IPS-NIHi11 (cell line): ENCODE measurements at places on chromosomes 7 and 10.

DNA sequence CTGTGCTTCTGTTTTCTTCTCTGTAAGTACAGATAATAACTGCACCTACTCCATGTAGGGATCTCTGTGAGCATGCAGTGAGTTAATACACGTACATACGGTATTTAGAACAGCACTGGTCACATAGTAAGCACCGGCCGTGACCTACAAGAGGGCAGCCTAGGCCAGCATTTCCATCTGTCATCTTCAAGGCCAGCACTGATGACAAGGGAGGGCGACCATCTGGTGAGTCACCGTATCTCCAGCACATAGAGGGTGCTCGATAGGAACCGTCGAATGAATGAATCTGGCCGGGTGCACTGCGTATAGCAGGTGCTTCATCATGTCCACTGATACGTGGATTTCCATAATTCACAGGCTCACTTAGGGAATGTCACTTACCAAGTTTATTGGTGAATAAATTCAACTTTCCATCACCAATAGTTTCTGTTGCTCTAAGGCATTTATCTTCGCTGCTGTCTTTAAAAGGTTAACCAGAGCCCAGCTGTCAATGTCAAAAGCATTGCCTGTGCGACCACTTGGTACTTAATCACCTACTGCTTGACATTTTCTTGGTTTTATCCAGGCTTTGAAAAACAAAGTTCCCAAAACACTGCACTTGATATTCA, 8.3 kb downstream of the NOD1 start:
- no peak for DNase-seq

DNA sequence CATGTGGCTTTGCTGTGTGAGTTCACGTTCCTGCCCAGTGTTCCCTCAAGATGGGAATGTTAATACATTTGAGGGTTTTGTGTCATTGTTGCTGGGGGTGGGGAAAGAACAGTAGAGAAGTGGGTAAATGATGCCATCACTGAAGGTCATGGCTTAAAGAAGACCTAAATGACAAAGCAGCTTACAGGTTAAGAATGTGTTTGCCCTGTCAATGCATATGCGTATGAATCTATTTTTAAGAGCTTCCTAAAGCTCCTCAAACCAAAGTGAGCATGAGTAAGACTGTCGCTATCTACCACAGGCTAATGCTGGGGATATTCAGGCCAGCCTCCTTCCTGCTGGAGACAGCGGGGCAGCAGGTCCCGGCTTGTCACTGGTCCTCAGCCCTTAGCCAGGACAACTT, 162.9 kb downstream of the CREB5 start:
- no peak for DNase-seq

- no peak for DNase-seq
These were observed 445 bp downstream of the PPA1 start for GRCh38 chr10:70232859-70233108.

GRCh38 chr10:17001297-17001744, 128.3 kb downstream of the CUBN start:
- DNase-seq = no peak

DNA sequence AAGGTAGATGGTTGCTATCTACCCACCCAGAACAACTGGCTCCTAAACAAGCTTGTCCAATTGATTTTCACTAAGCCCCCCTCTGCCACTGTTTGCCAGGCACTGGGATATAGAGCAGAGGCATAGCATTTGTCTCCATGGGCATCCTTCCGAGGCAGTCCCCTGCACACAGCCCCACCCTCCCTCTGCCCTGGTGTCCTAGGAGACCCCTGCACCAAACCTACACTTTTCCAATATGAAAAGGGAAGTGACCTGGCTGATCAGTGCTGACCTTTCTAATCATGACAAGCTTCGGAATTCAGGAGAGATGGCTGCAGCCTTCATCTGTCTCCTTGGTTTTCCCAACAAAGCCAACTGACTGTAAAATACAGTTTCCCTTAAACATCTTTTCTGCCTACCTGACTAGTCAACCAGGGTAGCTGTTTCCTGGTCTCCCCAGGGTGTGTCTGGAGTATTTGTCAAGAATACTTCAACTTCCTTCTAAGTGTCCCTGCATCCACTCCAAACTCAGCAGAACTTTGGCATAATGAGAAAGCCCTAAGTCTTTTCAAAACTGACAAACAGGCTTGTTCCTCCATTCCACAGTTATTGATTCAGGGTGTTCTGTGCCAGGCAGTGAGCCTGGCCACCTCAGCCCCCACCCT, 7.6 kb upstream of the SLC18A3 start:
- no peak for DNase-seq

DNA sequence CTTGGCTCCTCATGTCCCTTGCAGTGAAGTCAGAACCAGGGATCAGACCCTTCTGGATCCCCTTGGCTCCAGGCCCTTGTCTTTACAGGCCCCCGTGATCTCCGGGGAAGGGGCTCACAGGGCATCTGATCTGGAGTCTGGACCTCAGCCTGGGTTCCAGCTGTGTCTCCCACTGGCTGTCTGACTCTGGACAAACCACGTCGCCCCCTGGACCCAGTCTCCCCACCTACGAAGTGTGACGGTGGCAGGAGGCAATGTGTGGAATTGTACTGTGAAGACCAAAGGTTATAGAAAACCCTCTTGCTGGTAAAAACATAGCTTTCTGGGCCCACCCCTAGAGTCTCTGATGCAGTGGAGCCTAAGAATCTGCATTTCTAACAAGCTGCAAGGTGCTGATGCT, 15.5 kb upstream of the C10orf71 start:
- DNase-seq = no peak

DNA sequence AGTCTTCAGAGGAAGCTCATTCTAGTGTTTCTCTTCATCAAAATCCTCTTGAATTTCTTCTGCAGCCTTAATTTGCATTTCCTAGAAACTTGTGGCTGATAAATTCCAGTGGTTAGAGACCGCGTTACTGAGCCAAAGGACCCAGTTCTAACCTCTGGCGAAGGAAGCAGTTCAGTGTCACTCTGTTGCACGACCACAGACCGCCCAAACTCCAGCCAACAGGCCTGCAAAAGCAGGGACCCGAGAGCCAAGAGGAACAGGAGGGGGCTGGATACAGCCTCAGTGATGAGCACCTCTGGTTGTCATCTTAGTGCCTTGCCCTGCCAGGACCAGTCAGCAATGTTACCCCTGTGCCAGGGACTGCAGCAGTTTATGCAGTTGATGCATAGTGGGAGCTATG, 70.0 kb downstream of the AFAP1L2 start:
- no peak for DNase-seq

DNA sequence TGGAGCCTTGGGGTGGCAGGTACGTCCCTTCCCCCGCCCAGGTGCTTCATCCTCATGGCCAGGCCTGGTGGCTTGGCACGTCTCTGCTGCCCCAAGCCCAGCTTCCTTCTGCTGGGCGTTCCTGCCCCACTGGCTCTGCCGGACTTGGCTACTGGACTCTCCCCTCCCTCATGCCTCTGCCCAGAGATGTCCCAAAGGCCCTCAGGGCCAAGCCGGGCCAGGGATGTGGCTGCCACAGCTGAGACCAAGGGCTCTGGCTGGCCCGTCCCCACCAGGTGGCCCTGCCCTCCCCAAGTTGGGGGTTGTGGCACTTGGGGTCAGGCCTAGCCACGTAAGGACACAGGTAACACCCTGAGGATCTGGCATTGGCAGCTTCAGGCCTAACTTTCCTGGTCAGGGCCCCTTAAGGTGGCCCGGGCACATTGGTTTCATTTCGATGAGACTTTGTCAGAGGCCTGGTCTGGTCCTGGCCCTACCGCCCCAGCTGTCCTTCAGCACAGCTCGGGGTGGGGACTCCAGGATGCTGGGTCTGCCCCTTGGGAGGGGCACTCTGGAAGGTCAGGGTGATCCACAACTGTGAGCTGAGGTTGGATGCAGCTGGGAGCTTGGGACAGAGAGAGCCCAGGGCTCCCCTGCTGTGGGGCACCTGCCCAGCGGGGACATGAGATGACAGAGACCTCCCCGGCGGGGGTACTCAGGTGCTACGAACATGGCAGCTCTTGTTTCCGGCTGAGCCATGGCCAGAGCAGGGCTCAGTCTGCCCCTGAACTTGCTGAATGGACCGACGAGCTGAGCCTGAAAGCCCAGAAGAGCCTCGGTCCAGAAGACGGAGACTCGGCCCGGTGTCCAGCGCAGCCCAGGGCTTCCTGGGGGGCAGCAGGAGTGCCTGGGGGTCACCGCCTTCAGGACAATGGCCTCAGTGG, 2.9 kb downstream of the BHLHA15 start:
- peak; percentile 6 for DNase-seq
